GM12878 (cell line): ENCODE measurements at places on chromosomes 2 and 18. TPM values are rescaled to one million over a fixed set of nuclear protein-coding genes. Genes with fewer than 3 reads are reported as not detected.

GRCh38 chr18:35517715-35518114 is 20.0 kb upstream of the INO80C start:
- H3K27me3 ChIP-seq = no peaks in the 10 kb centered on the region
- no peak overlapping the region for H3K4me3 ChIP-seq
- no peak overlapping the region for H3K27ac ChIP-seq
- H3K36me3 ChIP-seq = no peaks in the 10 kb centered on the region

- H3K27ac ChIP-seq = no peak overlapping the region
- H3K4me3 ChIP-seq = no peak overlapping the region
- peaks cover 2% of the 10 kb centered on the region; the same call in 1 of the 2 replicates for H3K27me3 ChIP-seq
These were observed 124.1 kb upstream of the ZBTB14 start for GRCh38 chr18:5419601-5420000.

- H3K27ac ChIP-seq = no peak overlapping the region
- H3K27me3 ChIP-seq = no peaks in the 10 kb centered on the region
- no peaks in the 10 kb centered on the region for H3K36me3 ChIP-seq
- no peak for DNase-seq
These were observed 168.6 kb downstream of the ETAA1 start for GRCh38 chr2:67565761-67566160.

- no peaks in the 10 kb centered on the region for H3K27me3 ChIP-seq
- no peak overlapping the region for H3K4me3 ChIP-seq
- H3K27ac ChIP-seq = no peak overlapping the region
- no peak for DNase-seq
- peaks cover 3% of the 10 kb centered on the region; the same call in 1 of the 2 replicates for H3K4me1 ChIP-seq
These were observed 243.2 kb downstream of the MYO3B start for GRCh38 chr2:170420961-170421687.

DNA sequence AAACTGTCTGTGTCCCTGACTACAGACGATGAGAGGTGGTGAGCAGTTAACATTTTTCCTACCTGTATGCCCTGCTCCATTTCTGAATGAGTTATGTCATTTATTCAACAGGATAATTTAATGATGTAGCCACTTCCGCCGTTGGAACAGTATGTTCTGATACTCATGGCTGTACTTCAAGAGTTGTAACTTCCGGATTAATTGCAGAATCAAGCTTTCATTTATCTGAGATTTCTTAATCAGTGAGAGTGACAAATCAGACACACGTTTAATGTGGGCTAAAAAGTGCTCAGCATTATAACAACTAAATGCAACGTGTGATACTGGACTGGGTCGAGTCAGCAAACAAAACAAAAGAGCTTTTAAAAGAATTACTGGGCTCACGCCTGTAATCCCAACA is 107.7 kb downstream of the KCTD1 start:
- H3K4me1 ChIP-seq = peaks cover 10% of the 10 kb centered on the region; the same call in 1 of the 2 replicates
- no peaks in the 10 kb centered on the region for H3K27me3 ChIP-seq
- H3K27ac ChIP-seq = no peak overlapping the region
- no peaks in the 10 kb centered on the region for H3K36me3 ChIP-seq
- no peak overlapping the region for H3K4me3 ChIP-seq
- no peak for DNase-seq

The AFF3 gene
- 4.1 and 4.3 TPM in 2 replicates for total RNA-seq
